ENCODE measurements at places on chromosomes 2 and 18.

GRCh38 chr2:216837740-216838139 lies 22.1 kb downstream of the TNP1 start:
- DNase-seq, result no peak

DNA sequence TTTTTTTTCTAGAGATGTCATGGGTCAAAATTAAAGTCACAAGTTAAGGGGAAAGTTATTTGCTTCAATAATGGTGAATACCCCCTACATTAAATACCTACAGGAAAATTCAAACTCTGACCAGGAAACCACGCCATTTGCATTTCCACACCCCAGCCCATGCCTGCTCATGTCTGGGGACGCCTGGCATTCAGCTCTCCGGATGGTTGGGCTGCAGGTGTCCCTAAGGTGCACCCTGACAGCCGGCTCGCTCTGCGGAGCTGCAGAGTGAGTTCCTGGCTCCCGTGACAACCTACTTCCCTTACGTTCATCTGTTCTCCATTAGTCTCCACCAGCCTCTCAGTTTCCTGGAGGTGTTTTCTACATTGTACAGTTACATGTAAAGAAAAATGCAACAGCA lies 122.7 kb upstream of the RIOK3 start:
- no peak for DNase-seq

DNA sequence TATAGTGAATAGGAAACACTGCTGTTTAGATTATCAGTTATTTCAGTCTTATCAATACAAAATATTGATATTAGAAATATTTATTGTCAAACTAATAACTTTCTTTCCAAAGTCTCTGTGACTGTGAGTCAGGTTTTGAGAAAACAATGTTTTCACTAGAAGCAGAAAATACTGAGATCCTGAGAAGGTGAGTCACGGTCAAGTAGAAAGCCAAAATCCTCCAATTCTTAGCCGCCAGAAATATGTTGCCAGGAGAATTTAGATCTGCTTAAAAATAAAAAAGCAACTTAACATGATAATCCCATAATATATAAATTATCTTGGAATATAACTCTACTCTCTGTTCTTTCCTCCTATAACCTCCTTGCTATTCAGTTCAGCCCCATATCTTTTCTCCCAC lies 181.9 kb upstream of the NRXN1 start:
- no peak for DNase-seq

- no peak for DNase-seq
Measured at GRCh38 chr2:54209379-54209778, 46.6 kb downstream of the TSPYL6 start.

DNA sequence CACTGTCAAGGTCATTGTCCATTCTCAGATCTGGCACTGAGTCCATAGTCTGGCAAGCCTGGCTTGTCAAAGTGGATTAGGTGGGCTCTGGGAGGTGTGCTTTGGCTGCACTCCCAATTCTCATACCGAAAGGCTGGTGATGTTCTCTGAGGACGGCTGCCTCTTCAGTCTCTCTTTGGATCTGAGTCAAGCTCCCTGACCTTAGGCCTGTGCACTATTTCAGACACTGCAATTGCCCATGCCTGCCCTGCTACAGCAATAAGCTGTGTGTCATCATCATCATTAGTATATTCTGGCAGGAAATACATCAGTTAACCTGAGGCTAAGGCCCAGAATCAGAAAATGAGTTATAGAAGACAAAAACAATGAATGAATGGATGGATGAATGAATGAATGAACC lies 1.6 kb upstream of the SLC5A7 start:
- DNase-seq, result no peak

DNA sequence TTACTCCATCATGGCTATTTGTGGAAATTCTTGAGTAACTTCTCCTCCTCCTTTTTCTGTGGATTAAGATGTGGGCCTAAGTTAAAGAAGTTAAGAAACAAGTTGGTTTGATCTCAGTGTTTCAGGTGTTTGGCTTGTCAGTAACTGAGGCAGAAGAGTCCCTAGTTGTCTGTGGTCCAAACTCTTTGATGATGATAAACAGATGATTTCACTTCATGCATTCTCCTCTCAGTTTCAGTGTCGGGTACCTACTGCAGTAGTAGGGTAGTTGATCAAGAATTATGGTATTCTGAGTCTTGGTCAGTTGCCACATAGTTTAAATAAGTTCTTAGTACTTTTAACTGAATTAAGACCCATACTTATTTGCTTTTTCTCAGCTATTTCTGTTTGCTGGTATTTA lies 85.6 kb downstream of the NCOA1 start:
- DNase-seq, result no peak

DNA sequence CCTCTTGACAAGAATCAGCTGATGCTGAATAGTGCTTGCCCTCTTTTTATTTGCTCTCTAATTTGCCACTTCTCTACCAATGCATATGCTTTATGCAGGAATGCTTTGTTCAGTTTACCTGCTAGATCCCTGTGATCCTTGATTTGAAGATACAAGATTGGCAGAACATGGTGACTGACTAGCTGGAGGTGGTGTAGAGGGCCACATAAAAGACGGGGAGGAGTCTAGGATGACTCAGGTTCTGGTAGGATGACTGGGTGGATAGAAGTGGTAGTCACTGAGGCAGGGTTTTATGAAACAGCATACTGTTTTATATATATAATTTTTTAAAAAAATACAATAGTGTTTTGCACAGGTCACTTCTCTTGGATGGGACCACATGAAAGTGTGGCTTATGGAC lies 6.3 kb upstream of the ADGRF3 start:
- DNase-seq, result peak; percentile 22

DNA sequence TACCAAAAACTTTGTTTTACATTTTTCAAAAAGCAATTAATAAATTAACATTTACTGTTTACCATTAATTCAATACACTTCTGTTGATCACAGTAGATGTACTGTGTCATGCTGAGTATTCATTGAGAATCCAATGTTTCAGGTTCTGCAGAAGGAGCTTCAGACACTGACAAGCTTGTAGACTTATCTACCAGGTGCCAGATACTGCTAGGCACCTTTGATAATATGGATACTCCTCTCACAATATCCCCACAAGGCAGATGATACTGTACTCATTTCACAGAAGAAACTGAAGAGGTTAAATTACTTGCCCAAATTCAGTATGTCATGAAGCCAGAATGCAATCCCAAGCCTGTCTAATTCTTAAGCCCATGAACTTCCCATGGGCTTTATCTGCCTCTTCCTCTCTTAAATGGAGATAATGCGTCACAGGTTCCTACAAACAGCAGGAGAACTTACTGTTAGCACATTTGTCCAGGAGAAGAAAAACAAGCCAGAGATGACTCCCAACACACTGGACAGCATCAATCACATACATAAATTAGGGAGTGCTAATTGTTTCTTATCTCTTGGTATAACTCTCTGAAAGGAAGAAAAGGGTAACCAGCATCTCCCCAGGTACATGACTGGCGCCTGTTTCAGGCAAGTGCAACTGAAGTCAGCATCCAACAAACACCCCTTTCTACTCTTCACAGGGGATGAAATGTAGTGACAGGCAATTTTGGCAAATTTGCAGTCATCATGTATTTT lies 27.4 kb downstream of the ITSN2 start:
- no peak for DNase-seq

GRCh38 chr2:230989731-230990130 lies 6.2 kb upstream of the SPATA3 start:
- DNase-seq, result no peak

DNA sequence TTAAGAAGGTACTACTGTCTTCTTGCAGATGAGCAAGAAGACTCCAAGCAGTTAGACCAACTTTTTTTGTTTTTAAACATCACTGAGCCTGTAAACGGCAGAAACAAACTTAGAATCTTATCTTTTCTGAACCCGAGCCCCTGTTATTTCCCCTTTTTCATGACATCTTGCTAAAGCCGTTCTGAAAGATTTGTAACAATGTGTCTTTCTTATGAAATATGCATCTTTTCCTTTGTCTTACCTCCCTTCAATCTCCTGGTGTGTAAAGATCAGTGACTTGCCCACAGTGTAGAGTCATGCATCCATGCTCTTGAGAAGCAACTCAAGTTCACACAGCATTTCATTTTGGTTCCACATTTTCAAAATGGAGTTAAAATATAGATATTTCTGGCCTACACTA lies 288.8 kb upstream of the CELF4 start:
- no peak for DNase-seq

GRCh38 chr18:5582849-5583681 lies 39.3 kb upstream of the EPB41L3 start:
- DNase-seq, result peak; percentile 19

DNA sequence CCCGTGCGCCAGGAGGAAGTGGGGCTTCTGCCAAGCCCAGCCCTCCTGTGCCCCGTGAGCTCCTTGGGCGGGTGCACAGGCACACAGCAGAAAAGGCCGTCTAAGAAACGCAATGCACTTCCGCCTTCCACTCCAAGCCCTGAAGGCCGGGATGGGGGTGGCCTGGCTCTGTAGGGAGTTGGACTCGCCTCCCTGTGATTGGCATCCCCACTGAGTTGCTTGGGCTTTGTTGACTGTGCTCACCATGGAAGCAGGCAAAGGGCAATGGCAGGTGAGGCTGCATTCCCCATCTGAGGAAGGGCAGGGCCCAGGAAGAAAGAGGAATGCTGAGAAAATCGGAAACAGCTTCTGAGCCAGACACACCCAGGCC lies 66.8 kb downstream of the CRACDL start:
- DNase-seq, result no peak

DNA sequence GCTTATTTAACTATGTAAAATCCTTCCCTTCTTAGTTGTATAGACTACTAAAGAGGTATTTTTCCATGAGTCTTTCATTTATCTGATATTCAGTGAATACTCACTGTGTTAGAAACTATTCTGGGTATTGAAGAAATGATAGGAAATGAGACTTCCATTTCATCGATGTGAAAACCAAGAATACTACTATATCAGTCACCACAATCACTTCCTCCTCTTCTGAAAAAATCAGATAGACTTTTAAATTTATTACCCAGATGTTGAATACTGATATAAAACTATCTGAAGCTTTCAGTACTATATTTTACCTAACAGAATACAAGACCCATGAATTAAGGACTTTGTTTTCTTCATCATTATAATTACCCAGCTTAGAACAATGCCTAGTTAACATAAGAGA lies 1801.1 kb upstream of the CELF4 start:
- DNase-seq, result no peak

GRCh38 chr2:238684362-238685326 lies 163.2 kb upstream of the TWIST2 start:
- DNase-seq, result peak; percentile 93

GRCh38 chr18:22172594-22173049 lies 3.2 kb downstream of the GATA6 start:
- no peak for DNase-seq

DNA sequence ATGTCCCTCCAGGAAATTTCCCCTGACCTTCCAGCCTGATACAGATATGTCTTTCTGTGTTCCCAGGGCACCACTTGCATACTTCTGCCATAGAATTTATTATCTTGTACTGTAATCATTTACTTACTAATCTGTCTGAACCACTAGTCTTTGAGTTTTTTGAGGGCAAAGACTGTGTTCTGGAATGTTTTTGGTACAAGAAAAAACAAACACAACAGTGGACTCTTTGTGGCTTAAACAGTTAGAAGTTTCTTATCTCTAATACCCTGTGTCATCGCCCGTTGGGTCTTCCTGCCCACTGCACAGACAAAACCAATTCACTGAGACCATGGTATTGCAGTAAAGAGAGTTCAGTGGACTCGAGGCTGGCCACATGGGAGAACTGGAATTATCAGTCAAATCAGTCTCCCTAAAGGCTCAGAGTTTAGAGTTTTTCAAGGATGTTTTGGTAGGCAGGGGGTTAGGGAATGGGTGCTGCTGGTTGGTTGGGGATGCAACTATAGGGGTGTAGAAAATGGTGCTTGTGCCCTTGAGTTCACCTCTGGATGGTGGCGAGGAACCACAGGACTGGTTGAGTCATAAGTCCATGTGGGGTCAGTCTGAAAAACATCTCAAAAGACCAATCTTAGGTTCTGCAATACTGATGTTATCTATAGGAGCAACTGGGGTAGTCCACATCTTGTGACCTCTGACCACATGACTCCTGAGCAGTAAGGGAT lies 20.3 kb downstream of the RALB start:
- DNase-seq, result no peak

Measured in AG20443 (cell line).